ENCODE measurements at places on chromosomes 13 and 19. TPM values are rescaled to one million over a fixed set of nuclear protein-coding genes. Genes with fewer than 3 reads are reported as not detected.

CYP4F3 gene
- polyA plus RNA-seq = not detected

DCT gene
- not detected for polyA plus RNA-seq

SHANK1 gene
- polyA plus RNA-seq = 2.4 TPM

FOXO1 gene
- 0.12 TPM for polyA plus RNA-seq

ZNF579 gene
- 5.1 TPM for polyA plus RNA-seq

NXNL1 gene
- polyA plus RNA-seq = not detected

SMIM44 gene
- not detected for polyA plus RNA-seq

MISP3 gene
- 0.56 TPM for polyA plus RNA-seq

GRK1 gene
- not detected for polyA plus RNA-seq

ALKBH6 gene
- polyA plus RNA-seq = 21.2 TPM

ZNF667 gene
- 3.4 TPM for polyA plus RNA-seq

OR7D2 gene
- polyA plus RNA-seq = not detected

SPACA4 gene
- polyA plus RNA-seq = not detected

GRCh38 chr13:23695711-23696464 is 125.7 kb downstream of the TNFRSF19 start:
- DNase-seq = no peak

- DNase-seq = no peak
Measured at GRCh38 chr19:33638167-33639034, 16.6 kb downstream of the CHST8 start.

DNA sequence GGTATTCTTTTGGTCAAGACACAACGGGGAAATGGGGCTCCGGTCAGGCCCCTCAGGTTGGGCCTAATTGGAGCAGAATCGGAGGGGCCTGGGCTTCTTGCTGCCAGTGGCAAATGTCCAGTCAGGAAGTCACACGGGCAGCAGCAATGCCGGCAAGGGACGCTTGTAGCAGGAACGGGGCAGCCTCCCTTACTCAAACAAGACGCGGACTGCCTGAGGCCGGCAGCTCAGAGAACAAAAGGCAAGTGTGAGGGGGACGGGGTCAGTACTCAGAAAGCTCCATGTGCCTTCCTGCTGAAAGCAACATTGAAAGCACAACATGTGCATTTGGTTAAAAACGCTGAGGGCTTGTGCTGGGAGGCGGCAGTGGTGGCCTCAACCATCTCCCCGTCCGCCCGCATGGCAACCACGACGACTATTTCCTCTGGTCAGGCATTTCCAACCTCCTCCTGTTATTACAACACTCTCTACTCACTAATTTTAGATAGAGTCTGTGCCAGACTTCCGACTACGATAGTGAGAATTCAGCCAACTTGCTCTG is 20.5 kb upstream of the RASA3 start:
- DNase-seq = no peak

GRCh38 chr13:94145966-94146365 is 333.5 kb downstream of the DCT start:
- no peak for DNase-seq

- no peak for DNase-seq
Measured at GRCh38 chr19:48480183-48480557, 11.0 kb downstream of the CYTH2 start.

- no peak for DNase-seq
Measured at GRCh38 chr13:39959497-39960144, 304.2 kb downstream of the COG6 start.

DNA sequence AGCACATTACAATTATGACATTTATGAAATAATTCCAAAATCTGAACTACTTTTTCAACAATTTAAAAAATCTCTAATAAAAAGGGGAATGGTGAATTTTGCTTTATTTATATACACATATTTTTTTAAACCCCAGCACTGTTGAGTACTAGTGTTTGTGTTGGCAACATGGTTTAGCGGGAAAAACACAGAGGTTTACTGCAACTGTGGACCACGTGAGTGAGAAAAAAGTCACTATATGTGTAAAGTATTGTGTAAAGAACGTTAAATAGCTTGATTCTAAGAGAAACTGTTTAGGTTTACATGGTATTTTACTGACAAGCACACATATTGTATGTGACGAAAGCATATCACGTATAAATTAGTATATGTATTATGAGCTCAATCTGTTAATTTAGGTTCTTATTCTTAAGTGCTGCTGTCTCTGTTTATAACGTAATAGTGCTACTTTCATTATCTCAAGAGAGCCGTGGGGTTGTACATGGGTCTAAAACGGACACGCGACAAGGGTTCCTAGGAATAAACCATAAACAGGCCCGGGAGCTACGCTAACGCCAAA is 617 bp downstream of the SKA3 start:
- no peak for DNase-seq

GRCh38 chr13:103068836-103069235 is 2.6 kb upstream of the SLC10A2 start:
- DNase-seq = no peak

DNA sequence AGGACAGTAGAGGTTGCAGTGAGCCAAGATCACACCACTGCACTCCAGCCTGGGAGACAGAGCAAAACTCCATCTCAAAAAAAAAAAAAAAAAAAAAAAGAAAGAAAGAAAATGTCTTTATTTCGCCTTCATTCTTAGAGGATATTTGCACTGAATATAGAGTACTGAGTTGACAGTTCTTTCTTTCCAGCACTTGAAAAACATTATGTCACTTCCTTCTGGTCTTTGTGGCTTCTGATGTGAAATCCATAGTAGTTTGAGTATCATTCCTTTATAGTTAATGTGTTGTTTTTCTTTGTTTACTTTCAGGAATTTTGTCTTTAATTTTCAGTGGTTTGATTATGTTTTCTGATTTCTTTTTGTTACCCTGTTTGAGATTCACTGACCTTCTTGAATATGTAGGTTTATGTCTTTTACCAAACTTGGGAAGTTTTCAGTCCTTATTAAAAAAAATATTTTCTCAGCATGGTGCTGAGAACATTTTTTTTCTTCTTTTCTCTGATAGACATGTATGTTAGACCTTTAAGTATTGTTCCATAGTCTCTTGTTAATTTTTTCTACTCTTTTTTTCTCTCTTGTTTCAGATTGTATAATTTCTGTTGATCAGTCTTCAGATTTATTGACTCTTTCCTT is 50.1 kb downstream of the PCCA start:
- no peak for DNase-seq

DNA sequence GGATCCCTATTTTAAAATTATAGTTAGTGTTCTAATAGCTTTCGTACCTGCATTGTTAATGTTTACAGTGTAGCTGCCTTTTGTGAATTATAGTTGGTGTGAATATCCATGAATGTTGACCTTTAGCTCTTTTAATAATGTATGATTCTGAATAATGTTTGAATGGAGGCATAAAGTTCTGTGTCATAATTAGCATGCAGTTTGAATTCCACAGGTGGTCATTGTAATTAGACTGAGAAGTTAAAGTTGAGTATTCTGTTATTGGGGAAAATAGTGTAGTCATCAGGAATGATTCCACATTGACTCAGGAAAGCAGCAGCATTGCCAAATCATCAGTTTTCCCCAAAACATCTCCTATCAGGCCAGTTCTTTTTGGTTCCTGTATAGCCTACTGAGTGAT is 12.1 kb downstream of the GPR18 start:
- DNase-seq = no peak

DNA sequence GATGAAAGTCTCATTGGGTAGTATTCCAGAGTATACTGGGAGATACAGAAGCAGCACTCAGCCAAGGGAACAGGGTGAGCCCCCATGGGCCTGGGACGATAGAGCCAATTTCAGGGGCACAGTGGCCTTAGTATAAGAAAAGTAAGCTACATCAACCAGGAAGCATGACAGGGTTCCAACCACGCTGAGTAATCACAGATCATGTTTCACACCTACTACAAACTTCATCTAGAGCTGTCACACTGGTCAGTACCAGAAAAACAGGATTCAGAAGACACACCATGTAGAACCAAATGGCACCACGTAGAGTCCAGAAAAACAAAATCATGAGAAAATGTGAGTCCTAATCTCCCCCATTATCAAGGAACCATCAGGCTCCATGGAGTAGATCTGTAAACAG is 1292.4 kb upstream of the MIR17HG start:
- no peak for DNase-seq

GRCh38 chr13:60798503-60798902 is 401.5 kb downstream of the TDRD3 start:
- no peak for DNase-seq

- no peak for DNase-seq
Measured at GRCh38 chr19:347946-348861, 3.6 kb upstream of the MIER2 start.

- no peak for DNase-seq
Measured at GRCh38 chr13:45199711-45200110, 1.1 kb downstream of the KCTD4 start.

DNA sequence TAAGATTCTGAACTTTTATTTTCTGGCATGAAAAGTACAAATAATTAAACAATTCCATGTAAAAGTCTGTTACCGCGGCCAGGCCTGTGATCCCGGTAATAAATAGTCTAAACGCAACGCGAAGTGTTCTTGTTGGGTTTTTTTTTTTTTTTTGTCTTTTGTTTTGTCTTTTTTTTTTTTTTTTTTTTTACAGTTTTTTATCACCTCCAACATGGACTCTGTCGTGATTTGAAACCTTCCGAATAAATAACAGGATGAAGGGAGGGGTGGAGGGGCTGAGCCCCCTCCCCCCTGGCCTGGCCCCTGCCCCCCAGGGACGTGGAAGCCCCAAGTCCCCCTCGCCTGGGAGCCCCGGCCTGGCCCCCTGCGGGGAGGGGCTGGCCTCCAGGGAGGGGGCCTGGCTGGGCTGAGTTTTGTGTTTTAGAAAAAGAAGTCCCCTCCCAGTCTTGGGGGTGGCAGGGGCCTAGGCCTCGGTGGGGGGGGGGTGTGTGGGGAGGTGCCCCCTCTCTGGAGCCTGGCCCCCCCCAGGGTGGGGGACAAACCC is 16.0 kb downstream of the PRKCSH start:
- DNase-seq = no peak

All from AG04450 (cell line).